ENCODE measurements at places on chromosomes 4 and X. TPM values are rescaled to one million over a fixed set of nuclear protein-coding genes. Genes with fewer than 3 reads are reported as not detected.

GRCh38 chrX:72038016-72038415 lies 93.7 kb downstream of the RTL5 start:
- DNase-seq = no peak

DNA sequence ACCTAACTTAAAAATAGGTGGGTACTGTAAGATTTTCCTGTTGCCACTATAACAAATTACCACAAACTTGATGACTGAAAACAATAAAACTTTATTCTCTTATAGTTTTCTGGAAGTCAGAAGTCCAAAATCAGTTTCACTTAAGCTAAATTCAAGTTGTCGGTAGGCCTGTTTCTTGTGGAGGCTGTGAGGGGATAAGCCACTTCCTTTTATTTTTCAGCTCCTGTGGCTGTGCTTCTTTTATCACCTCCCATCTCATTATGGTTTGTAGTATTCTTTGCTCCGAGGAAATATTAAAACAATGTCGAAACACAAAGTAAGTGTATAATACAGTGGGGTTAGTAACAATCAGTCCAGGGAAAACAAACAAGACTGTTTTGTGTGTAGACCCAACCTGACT lies 610.5 kb upstream of the TECRL start:
- no peak for DNase-seq

- DNase-seq = no peak
Observed at GRCh38 chrX:88940904-88941303, 193.9 kb downstream of the CPXCR1 start.

- DNase-seq = no peak
Observed at GRCh38 chrX:13369256-13370030, 49.6 kb upstream of the ATXN3L start.

DNA sequence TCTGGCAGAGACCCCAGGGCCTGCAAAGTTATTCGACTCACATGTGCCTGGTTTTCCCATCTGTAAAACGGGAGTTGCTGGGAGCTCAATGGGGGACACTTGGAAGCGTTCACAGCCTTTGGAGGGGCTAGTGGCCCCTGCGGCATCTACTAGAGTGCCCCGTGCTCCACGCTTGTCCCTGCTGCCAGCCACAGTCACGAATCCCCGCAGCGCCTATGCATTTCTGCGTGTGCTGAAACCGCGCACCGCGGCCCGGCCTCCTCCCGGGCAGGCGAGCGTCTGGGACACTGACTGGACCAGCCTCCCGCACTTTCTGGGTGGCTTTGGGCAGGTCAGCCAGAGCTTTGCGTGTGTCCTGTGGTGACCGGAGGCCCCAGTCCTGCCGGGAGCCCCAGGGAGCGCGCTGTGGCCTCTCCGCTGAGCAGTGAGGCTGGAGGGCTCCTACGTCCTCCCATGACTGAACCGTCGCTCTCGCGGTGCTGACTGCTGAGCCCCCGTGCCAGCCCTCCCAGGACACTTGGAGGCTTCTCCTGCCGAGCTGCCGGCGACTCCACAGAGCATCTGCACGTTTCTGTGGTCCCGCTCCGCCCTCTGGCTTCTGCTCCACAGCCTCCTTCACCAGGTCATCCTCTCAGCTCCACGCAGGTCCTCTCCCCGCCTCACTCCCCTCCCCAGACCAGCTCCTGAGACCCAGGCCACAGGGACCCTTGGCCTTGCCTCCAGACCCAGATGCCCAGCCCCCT lies 36.3 kb downstream of the PIGG start:
- no peak for DNase-seq

DNA sequence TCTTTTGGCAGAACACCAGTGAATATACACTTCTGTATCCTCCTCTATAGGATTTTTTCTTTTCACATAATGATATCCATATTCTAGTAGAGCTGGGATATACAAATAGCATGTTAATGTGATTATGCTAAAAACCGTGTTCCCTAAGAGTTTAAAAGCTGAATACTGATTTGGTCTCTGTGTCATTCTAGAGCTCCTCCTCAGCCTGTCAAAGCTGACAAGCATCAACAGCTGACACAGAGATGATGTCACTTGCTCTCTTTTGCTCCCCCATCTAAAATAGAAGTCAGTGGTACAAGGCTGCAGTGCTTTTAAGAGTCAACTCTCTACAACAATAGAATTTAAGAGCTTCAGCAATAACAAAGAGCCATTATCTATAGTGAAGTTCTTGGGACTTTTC lies 17.1 kb upstream of the HERC3 start:
- no peak for DNase-seq

DNA sequence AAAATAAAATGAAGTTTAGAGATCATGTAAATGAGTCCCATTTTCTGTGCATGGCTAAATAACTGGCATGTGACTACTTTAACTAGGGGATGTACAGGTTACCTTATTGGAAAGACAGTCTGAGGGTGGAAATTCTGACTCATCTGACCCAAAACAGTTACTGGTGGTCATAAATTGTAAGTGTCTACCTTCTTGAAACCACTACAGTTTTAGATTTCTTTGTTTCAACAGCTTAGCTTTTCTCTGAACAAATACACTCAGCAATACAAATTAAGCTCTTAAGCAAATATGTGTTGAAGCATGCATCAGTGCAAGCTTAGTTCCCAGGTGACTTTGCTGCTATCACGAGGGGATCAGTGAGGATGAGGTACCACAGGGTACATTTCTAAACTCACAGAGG lies 60.7 kb upstream of the PGM2 start:
- no peak for DNase-seq

DNA sequence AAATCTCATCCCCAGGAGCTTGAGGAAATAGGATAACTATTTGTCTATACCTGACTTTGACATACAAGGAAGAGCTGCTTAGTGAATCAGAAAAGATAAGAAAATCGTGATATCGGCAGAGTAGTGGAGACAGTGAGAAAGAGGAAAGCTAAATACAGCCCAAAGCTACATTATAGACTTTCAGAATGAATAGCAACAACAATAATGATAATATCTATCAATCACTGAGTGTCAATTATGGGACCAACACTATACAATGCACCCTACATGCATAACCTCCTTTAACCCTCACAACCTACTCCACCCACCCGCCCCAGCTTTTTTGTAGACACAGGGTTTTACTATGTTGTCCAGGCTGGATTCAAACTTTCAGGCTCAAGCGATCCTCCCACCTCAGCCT lies 205.1 kb downstream of the PPP3CA start:
- no peak for DNase-seq

DNA sequence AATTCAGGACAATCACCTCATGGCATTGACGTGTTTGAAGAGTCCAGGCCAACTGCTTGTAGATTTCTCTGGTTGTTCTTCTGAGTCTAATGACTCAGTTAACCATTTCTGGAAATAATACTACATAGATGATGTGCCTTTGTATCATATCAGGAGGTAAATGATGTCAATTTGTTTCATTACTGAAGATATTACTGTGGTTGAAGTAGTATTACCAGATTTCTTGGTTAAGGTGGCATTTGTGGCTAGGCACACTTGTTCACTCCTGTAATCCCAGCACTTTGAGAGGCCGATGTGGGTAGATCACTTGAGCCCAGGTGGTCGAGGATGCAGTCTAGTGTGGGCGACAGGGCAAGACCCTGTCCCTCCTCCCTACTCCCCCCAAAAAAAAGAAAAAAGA lies 15.7 kb downstream of the RPL9 start:
- DNase-seq = peak; percentile 22

DNA sequence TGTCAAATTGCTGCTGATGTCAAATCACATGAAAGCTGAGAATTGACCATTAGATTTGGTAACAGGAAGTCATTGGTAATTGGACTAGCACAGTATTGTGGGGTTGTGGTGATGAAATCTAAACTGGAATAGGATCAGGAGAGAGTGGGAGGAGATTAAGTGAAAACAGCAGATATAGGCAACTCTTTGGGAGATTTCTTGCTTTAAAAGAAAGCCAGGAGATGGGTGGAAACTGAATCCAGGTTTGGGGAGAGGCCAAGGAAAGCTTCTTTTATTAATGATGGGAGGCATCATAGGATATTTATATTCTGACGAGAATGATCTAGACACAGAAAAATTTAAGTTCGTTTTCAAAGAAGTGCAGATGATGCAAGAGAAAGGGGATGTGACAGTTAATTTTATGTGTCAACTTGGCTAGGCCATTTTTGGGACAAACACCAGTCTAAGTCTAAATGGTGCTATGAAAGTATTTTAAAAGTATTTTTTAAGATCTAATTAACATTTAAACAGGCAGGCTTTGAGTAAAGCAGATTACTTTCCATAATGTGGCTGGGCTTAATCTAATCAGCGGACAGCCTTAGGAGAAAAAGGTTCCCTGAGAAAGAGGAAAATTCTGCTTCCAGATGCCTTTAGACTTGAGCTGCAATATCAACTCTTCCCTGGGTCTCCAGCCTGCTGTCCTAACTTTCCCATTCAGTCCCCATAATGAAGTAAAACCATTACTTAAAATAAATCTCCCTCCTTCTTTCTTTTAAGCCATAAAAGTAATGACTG lies 24.7 kb downstream of the SEC24D start:
- no peak for DNase-seq

- DNase-seq = no peak
Observed at GRCh38 chrX:29662101-29662500, 553.3 kb upstream of the MAGEB2 start.

DNA sequence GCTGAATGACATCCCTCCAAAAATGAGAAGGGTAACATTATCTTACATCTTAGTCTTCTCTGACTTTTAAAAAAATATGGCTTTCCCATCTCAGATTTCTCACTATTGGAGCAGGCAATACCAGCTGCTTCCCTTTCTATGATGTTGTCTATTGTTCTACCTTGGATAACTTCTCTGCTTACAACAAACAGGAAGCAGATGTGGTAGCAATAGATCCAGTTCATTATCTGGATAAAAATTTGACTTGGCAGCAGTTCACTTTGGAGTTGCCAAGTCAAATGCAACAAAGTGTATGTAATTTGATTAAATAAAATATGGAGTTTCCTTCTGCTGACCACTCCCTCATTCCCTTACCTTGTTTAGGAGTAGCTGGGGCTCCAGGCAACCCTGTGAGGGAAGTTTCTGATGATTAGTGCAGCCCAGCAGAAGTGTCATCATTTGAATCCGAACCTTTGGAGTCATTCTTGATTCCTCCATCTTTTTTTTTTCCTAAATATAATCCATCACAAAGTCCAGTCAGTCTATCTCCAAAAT lies 72.0 kb upstream of the GPRIN3 start:
- no peak for DNase-seq

DNA sequence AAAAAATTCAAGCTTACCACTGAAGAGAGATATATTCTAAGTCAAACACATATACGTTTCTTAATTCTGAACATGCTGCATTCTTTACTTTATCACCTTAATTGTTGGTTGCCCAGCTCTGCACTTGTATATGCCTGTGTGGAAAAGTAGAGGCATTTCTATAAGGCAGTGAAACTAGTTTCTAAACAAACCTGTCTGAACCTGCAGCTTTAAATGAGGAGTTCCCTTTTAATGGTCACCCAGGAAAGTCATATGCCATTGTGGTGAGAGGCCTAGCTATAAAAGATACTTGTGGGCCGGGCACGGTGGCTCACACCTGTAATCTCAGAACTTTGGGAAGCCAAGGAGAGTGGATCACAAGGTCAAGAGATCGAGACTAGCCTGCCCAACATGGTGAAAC lies 147.4 kb upstream of the RXFP1 start:
- no peak for DNase-seq

- DNase-seq = peak; percentile 46
Observed at GRCh38 chrX:46628460-46629371, 55.2 kb downstream of the CHST7 start.

DNA sequence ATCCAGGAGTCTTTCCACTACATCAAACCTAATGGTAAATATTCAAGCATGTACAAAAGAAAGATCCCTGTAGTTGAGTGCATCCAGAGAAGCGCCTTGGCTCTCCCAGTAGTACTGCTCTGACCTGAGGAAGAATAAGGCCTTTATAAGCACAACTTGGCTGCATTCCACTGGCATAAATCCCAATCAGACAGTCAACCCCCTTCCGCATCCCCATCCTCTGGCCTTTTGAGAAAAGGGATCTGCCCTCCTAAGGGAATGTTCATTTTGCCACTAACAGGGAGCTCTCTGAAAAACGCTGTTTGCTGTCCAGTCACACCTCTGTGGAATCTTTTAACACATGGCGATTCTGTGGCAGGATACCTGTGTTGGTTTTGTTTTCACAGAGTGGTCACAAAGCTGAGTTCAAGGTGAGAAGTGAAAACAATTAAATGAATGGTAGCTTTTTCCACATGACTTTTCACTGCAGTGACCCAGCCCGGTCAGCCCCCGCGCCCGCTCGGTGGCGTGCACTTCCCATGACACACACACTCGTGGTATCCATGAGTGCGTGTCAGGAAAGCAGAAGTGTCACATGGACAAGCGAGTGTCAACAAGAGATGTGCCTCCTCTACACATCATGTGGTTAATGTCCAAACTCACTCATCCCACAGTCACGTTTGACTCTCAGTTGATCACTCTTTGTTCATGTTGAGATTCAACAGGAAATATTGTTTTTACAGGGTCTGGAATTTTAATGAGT lies 112.2 kb upstream of the ENPP6 start:
- DNase-seq = peak; percentile 60

GRCh38 chrX:131792789-131793462 lies 230.2 kb upstream of the STK26 start:
- DNase-seq = no peak

DNA sequence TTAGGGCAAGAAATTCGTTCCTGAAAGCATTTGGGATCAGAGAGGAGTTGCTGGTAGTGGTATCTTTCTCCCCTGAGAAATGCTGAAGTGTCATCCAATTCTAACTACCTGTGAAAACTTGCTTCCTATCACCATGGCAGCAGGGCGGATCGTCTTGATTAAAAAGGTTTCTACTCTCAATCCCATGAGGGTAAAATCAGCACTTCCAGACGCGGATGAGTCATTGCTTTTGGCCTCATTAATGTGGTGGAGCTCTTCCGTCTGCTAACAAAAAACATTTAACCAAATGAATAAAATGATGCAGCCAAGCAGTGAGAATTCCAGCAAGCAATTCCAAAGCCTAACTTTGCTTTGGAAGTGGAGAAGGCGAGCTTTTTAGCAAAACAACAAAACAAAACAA lies 325.6 kb downstream of the CAMK2D start:
- DNase-seq = peak; percentile 36

SPATA18 gene
- not detected for total RNA-seq

LONRF3 gene
- 4.5 TPM for total RNA-seq

FAM9B gene
- total RNA-seq = not detected

CT45A1 gene
- not detected for total RNA-seq

SYP gene
- 5.3 TPM for total RNA-seq

AKAP14 gene
- total RNA-seq = not detected

CCDC149 gene
- not detected for total RNA-seq

MAMLD1 gene
- 2.1 TPM for total RNA-seq

ETDB gene
- total RNA-seq = not detected

UGT2A3 gene
- not detected for total RNA-seq

SLC25A43 gene
- 6.2 TPM for total RNA-seq

MID2 gene
- total RNA-seq = 9.0 TPM

FSTL5 gene
- total RNA-seq = not detected

MXRA5 gene
- not detected for total RNA-seq
